ENCODE measurements at places on chromosomes 6 and 20.

- no peak for DNase-seq
Observed at GRCh38 chr20:10067321-10067720, 32.5 kb downstream of the ANKEF1 start.

GRCh38 chr6:111631018-111631417 lies 25.3 kb upstream of the TRAF3IP2 start:
- no peak for DNase-seq

DNA sequence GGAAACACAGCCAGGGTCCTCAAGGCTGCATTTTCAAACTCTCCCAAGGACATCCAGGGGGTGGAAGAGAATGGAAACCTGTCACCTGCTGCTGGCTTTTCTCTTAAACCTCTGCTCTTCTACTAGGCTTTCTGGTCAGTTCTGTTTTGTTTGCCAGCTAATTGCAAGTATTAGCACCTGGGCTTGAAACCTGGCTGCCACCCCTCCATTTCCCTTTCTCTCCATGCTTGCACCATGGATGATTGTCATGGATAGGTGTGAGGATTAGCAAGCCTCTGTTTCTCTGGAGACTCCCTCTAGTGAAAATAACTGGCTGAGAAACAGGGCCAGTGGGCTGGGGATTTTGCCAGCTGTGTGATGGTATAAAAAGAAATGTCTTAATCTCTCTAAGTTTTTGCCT lies 33.0 kb upstream of the GPR6 start:
- no peak for DNase-seq

- DNase-seq: no peak
Observed at GRCh38 chr6:11196511-11197174, 35.8 kb downstream of the NEDD9 start.

- DNase-seq: no peak
Observed at GRCh38 chr20:62150310-62150575, 6.7 kb downstream of the SS18L1 start.

- peak; percentile 34 for DNase-seq
Observed at GRCh38 chr6:125904871-125905270, 51.7 kb upstream of the HINT3 start.

- DNase-seq: no peak
Observed at GRCh38 chr6:1607516-1608221, 2.0 kb upstream of the FOXC1 start.

- DNase-seq: no peak
Observed at GRCh38 chr20:59151391-59151790, 12.2 kb upstream of the ZNF831 start.

DNA sequence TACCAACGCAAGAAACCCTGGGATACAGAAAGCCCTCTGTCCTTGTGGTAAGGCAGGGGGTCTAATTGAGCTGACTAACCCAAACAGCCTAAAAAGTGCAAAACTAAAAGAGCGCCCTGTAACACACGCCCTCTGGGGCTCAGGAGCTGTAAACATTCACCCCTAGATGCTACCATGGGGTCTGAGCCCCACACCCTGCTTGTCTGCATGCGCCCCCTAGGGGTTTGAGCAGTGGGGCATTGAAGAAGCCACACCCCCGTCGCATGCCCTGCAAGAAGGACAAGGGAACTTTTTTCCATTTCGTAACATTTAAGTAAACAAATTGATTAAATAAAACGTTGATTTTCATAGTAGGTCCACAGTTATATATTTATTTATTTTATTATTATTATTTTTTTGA lies 616.9 kb upstream of the MAN1A1 start:
- DNase-seq: no peak

GRCh38 chr6:18186033-18186432 lies 30.8 kb downstream of the KDM1B start:
- DNase-seq: no peak

DNA sequence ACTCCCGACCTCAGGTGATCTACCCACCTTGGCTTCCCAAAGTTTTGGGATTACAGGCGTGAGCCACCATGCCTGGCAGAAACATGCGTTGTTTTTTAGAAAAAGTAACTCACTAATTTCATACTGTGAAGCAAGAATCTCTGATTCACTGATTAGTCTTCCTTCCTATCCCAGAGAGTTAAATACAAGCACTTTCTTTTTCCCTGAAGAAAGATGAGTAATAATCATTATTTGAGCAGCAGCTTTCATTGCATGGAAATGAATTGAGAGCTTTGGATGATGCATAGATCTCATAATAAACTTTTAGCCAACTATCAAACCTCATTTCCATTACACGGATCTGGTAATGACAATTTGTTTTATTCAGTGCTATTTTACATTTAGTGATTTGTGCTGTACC lies 892.5 kb upstream of the EYS start:
- no peak for DNase-seq

GRCh38 chr20:4691753-4692152 lies 30.0 kb upstream of the PRND start:
- no peak for DNase-seq

- DNase-seq: peak; percentile 49
Observed at GRCh38 chr20:25058051-25058846, at the start of gene ACSS1. ACSS1 (minus strand) TSS chr20:25058139; CDS start chr20:25058102, 37 bp downstream.

DNA sequence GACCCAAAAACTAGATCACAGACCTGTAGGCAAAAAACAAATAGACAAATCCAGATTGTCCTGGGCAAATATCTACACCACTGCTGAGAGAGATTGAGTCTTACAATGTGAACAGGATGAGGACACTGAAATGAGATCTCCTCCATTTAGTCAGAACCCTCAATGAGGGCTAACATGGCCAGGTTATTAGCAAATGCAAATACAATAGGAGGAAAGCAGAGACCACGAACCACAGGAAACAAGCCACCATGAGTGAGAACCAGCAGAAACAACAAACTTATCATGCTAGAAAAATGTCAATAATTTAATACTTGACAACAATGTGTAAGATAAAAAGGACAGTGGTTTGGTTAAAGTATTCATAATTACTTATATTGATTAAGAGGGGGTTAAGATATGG lies 162.8 kb downstream of the SYNE1 start:
- no peak for DNase-seq

DNA sequence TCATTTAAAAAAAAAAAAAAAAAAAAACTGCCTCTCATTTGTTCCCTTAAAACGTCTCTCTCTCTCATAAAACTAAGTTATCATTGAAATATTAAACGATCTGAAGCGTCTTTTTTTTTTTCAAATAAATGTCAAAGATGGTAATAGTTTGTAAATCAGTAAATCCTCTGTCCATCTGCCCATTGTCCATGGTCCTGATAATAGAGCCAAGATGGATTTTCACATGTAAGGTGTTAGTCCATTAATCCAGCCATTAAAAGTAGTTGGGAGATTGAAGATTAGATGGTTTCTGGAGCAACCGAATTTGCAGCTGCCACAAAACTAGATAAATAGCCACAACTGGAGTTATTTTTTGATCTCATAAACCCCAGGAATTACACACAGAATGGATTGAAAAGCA lies 145.8 kb upstream of the SNX9 start:
- DNase-seq: no peak

- DNase-seq: no peak
Observed at GRCh38 chr20:49356676-49357075, 78.8 kb upstream of the ZNFX1 start.

DNA sequence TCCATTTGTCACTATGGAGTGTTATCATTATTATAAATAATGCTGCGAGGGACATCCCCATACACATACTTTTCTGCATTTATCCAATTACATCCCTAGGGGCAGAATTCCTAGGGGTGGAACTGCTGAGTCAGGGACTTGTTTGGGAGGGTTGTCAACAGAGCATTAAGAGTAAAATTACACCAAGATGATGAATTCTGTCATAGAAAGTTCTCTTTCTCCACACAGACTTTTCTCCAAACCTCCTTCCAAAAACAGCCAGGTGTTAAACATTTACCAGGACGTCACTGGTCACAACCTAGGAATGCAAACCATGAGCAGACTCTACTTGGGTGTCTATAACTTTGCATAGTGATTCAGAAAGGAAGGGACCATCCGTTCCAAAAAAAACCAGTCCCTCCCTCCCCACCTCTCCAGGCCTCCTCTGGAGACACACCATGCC lies 95.5 kb downstream of the PRND start:
- DNase-seq: no peak

- no peak for DNase-seq
Observed at GRCh38 chr6:128112494-128112893, 211.6 kb upstream of the THEMIS start.

GRCh38 chr20:52577696-52578095 lies 386.1 kb upstream of the ZFP64 start:
- no peak for DNase-seq

DNA sequence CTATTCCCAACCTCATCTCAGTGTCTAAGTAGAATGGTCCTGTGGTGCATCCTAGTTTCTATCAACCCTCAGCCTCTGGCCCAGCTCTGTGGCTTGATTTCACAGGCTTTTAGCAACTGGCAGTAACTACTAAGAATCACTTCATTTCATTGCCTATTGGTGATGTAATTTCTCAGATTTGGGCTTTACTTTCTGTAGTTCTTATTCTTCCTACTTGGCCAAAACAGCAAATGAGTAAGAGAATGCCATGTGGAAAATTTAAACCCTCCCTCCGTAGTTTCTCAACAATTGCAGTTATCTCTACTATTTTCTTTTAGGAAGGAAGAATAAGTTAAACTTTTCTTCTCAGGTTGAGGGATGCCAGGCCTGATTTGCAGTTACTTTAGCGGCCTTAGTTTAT lies 387.3 kb downstream of the CDKAL1 start:
- no peak for DNase-seq

DNA sequence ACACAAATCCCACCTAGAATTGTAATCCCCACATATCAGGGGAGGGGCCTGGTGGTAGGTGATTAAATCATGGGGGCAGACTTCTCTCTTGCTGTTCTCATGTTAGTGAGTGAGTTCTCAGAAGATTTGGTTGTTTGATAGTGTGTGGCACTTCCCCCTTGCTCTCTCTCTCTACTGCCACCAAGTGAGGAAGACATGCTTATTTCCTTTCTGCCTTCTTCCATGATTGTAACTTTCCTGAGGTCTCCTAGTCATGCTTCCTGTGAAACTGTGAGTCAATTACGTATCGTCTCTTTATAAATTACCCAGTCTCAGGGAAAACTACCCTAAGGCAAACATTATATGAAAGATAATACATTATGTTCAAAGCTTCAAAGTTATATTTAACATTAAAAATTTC lies 1297.5 kb upstream of the CITED2 start:
- DNase-seq: no peak

DNA sequence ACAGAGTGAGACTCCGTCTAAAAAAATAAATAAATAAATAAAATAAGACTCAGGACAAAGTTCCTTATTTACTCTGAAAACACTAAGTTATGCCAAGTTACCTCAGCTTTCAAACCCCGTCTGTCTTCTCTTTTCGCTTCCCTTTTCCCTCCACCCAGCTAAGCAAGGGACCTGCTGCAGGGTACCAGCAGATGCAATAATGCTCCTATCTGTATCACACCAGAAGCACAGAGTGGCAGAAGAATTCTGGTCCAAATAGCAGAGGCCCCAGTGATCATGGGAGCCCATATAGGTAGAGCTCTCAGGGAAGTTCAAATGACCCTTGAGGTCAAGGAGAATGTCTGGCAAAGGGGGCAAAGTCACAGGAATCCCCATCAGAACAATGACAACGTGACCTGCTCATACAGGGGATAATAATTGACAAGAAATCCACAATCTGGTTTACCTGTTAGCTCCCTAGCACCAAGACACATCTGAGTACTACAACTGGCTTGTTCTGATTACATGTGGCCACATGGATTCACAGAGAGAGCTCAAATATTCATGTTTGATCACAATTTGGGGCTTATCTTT lies 8.7 kb downstream of the GCM1 start:
- no peak for DNase-seq

DNA sequence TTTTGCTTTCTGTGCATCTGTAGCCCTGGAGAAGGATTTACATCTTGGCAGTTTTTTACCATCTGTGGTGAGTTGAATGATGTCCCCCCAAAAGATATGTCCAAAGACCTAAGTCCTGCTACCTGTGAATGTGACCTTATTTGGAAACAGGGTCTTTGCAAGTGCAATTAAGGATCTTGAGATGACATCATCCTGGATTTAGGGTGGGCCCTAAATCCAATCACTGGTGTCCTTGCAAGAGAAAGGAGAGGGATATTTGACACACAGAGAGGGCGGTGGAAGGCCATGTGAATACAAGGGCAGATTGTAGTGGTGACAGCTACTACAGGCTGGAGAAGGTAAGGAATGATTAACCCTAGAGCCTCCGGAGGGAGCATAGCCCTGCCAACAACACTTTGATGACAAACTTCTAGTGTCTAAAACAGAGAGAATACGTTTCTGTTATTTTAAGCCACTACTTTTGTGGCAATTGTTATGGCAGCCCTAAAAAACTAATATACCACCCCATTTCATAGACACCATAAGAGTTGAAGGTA lies 35.1 kb downstream of the MKKS start:
- DNase-seq: no peak

DNA sequence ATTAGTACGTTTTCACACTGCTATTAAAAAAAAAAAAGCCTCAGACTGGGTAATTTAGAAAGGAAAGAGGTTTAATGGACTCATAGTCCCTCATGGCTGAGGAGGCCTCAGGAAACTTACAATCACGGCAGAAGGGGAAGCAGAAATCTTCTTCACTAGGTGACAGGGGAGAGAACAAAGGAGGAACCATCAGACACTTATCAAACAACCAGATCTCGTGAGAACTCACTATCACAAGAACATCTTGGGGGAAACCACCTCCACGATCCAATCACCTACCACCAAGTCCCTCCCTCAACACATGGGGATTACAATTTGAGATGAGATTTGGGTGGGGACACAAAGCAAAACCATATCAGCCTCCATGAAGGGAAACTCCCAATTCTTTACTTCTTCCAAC lies 85.2 kb upstream of the MAFB start:
- no peak for DNase-seq

Data from activated CD8-positive, alpha-beta memory T cell treated with anti-CD3 and anti-CD28 coated beads for 48 hours (primary cell).